ENCODE measurements at places on chromosomes 6 and 20. TPM values are rescaled to one million over a fixed set of nuclear protein-coding genes. Genes with fewer than 3 reads are reported as not detected.

The CLPSL1 gene
- not detected for total RNA-seq

The TULP4 gene
- total RNA-seq: 98.6 TPM

The SLC22A1 gene
- 1.3 TPM for total RNA-seq

The TINAG gene
- total RNA-seq: not detected

The SIRPG gene
- total RNA-seq: not detected

The OR2H1 gene
- not detected for total RNA-seq

The C6orf52 gene
- not detected for total RNA-seq

The RSPO3 gene
- total RNA-seq: 16.5 TPM

The AVP gene
- total RNA-seq: not detected

The OLIG3 gene
- not detected for total RNA-seq

The PLN gene
- 11.0 TPM for total RNA-seq

The KIAA0408 gene
- total RNA-seq: 16.5 TPM

The CFAP206 gene
- total RNA-seq: not detected

The RAB44 gene
- 0.39 TPM for total RNA-seq

The COMMD7 gene
- total RNA-seq: 14.1 TPM

The LTA gene
- not detected for total RNA-seq

The OPN5 gene
- not detected for total RNA-seq

The CALHM4 gene
- total RNA-seq: 0.42 TPM

The HLA-DQB2 gene
- total RNA-seq: 2.0 TPM

The TGM3 gene
- total RNA-seq: not detected

The PDE7B gene
- total RNA-seq: 15.5 TPM

The HMGA1 gene
- 32.7 TPM for total RNA-seq

The ADGRB3 gene
- total RNA-seq: 9.6 TPM

The MBOAT1 gene
- total RNA-seq: 12.3 TPM

The ATP6V1G2 gene
- total RNA-seq: 3.8 TPM

The SLC35F1 gene
- total RNA-seq: 17.7 TPM

The TRIM10 gene
- total RNA-seq: not detected

The EEF1E1 gene
- 14.7 TPM for total RNA-seq

The PCK1 gene
- total RNA-seq: 131 TPM

The OPRM1 gene
- not detected for total RNA-seq

The NKX2-2 gene
- not detected for total RNA-seq

The NR2E1 gene
- total RNA-seq: not detected

The DYNLT1 gene
- total RNA-seq: 80.0 TPM

The ZNF334 gene
- 5.9 TPM for total RNA-seq

The GNMT gene
- total RNA-seq: 3.1 TPM

The ECT2L gene
- total RNA-seq: 0.30 TPM

The CDH22 gene
- 1.0 TPM for total RNA-seq

The TMEM244 gene
- not detected for total RNA-seq

The JARID2 gene
- total RNA-seq: 9.2 TPM

The PRDM13 gene
- not detected for total RNA-seq

The DNAAF9 gene
- 29.1 TPM for total RNA-seq

The PMEPA1 gene
- 15.7 TPM for total RNA-seq

The SCGN gene
- total RNA-seq: not detected

The OR12D3 gene
- total RNA-seq: not detected

The EFCAB8 gene
- total RNA-seq: 0.87 TPM

The CDH26 gene
- total RNA-seq: 2.5 TPM

The BPIFB1 gene
- not detected for total RNA-seq

The EYS gene
- under 0.01 TPM for total RNA-seq

The GPR6 gene
- total RNA-seq: not detected

The COL10A1 gene
- not detected for total RNA-seq

The FNDC1 gene
- total RNA-seq: 6.3 TPM

The FKBP1C gene
- total RNA-seq: not detected

The CCND3 gene
- 225 TPM for total RNA-seq

The CRISP3 gene
- not detected for total RNA-seq

The MLN gene
- total RNA-seq: not detected

The HS3ST5 gene
- 0.42 TPM for total RNA-seq

The ARFRP1 gene
- 48.3 TPM for total RNA-seq
